GM20000 (cell line): ENCODE measurements at places on chromosomes 5 and 9.

- DNase-seq, result no peak
Measured at GRCh38 chr9:136950656-136951276, 1.3 kb upstream of the LCN12 start.

DNA sequence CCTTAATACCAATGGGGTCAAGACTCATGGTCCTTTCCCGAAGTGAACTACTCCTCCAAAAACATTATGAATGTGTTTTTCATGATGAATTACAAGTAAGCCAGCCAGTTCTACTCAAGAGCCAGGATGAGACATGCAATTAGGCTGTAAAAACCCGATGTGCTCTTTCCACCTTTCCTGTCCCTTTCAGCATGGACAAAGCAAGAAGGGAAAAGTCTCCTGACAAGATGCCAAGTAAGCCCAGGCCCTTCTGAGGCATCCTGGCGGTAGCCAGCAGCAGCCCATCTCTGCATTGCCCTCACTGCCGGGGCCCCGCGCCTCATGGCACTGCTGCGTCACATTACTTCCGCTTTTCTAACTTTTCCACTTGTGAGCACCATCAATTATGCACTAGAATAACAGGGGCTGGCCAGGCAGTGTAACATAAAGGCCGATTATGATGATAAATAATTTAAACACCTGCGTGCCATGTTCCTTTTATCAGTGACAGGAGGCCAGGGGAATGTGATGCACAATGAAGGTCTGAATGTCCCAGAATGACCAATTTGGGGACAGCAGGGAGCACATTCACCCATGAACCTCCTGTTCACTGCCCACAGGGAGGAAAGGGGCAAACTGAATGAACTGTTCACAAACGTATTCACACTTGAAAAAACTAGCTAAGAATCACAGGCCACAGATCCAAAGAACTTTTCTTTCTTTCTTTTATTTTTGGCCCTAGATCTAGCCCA, 37.4 kb downstream of the EFNA5 start:
- no peak for DNase-seq

DNA sequence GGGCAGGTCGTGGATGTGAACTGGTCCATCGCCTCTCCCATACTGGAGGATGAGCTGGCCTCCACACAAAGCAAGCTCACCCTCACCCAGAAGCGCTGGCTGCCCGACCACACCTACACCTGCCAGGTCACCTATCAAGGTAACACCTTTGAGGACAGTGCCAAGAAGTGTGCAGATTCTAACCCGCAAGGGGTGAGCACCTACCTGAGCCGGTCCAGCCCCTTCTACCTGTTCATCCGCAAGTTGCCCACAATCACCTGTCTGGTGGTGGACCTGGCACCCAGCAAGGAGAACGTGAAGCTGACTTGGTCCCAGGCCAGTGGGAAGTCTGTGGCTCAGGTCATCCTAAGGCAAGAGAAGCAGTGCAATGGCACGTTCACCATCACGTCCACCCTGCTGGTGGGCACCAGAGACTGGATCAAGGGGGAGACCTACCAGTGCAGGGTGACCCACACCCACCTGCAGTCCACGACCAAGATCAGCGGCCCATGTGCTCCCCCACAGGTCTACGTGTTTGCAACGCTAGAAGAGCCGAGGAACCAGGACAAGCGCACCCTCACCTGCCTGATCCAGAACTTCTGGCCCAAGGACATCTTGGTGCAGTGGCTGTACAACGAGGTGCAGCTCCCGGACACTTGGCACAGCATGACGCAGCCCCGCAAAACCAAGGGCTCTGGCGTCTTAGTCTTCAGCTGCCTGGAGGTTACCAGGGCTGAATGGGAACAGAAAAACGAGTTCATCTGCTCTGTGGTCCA, 71.3 kb downstream of the INSL6 start:
- no peak for DNase-seq

- no peak for DNase-seq
Measured at GRCh38 chr5:135058331-135058732, 24.3 kb upstream of the PITX1 start.

GRCh38 chr5:17308326-17309065, 91.1 kb downstream of the BASP1 start:
- DNase-seq, result no peak

GRCh38 chr9:80615964-80616363, 1044.2 kb downstream of the TLE4 start:
- DNase-seq, result no peak
